ENCODE measurements at places on chromosomes 5 and 9. TPM values are rescaled to one million over a fixed set of nuclear protein-coding genes. Genes with fewer than 3 reads are reported as not detected.

The TTC16 gene
- polyA plus RNA-seq = 0.32 TPM

- DNase-seq = no peak
Measured at GRCh38 chr5:179618923-179619554, 4.4 kb downstream of the HNRNPH1 start.

GRCh38 chr5:82894716-82895115, 182.5 kb downstream of the TMEM167A start:
- DNase-seq = peak; percentile 69

DNA sequence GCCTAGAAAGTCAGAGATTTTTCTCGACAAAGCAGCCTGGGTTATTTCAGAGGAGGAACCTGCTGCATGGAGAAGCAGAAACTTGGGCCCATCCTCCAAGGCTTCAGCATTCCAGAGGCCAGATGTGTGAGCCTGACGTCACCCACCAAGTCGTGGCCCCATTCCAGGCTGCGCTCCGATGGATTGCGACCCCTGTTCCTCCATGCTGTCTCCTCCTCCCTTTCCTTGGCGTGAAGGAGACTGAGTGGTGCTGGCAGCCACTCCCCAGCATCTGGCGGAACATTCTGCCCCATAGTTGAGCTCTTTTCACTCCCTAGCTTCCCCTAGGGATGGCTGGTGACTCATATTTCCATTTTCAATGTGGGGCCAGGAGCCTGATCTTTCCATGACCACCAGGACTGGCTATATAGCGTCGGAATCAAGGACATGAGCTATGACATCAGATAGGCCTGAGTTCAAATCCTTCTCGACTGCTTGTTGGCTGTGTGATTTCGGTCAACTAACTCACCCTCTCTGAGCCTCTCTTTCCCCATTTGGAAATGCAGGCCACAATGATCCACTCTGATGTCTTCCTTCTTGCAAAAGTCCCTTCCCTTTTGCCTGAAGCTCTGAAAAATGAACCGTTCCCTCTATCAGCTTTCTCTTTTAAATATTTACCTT, 24.5 kb upstream of the DUSP1 start:
- DNase-seq = peak; percentile 88

DNA sequence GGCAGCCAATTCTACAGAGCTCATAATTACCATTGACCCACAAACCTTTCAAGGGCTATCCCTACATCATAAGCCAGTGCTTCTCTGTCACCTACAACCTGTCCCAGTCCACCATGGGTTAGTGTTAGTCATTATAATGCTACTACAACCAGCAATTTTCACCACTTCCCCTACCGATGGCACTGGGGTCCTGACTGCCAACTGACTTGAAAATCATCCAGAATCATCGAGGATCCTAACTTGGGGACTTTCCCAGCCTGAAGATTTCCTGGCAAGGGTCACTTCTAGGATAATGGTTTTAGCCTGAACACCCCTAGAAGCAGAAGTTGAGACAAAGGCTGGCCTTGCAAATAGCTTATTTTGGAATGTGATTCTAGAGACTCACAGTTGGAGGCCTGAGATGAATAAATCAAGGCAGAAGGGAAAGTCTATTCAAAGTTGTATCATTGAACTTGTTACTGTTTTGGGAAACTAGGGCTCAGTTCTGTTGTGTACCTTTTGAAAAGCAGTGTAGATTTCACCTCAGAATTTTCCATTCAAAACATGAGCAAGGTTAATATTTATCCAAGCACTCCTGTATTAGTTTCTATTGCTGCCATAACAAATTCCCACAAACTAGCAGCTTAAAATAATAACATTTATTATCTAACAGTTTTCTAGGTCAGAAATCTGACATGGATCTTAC, 633.0 kb downstream of the LRRC70 start:
- no peak for DNase-seq

- no peak for DNase-seq
Measured at GRCh38 chr9:128899566-128900322, 17.8 kb downstream of the LRRC8A start.

All from kidney (tissue), 22 donors.